ENCODE measurements at places on chromosomes 16 and 17. TPM values are rescaled to one million over a fixed set of nuclear protein-coding genes. Genes with fewer than 3 reads are reported as not detected.

GRCh38 chr16:23302045-23302956, at the start of gene SCNN1B:
TSS of gene SCNN1B (plus strand) at chr16:23302302. CDS start at chr16:23348600, 46,298 bp downstream.
- DNase-seq: no peak
- H3K4me3 ChIP-seq: peak within 1 kb of the TSS; percentile 27
- peaks cover 33% of the 10 kb centered on the region for H3K27me3 ChIP-seq
- H3K36me3 ChIP-seq: no peaks in the 10 kb centered on the region
- no peaks in the 10 kb centered on the region for H3K4me1 ChIP-seq
- H3K27ac ChIP-seq: no peak within 1 kb of the TSS

DNA sequence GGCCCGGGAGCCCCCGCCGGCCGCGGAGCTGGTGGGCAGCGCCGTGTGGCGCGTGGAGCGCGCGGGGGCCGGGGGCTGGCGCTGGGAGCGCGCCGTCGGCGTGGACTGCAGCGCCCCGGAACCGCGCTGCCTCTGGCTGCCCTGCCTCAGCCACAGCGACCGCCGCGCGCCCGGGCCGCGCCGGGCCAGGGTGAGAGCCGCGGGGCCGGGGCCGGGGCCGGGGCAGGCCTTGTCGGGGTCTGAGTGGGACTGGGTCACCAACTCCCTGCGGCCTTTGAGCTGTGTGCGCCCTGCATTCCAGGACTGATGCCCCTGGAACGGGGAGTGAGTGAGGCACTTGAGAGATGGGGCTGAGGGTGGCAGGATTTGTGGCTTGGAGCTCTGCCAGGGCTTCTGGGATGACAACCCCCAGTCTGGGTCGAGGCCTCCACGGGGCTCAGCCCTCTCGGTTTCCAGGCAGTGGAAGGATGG, 25.7 kb downstream of the ARHGAP23 start:
- no peak for DNase-seq
- H3K36me3 ChIP-seq: peaks cover 7% of the 10 kb centered on the region
- H3K27ac ChIP-seq: peak overlapping the region; percentile 55
- no peaks in the 10 kb centered on the region for H3K27me3 ChIP-seq

GRCh38 chr17:39782980-39783379, 45.2 kb downstream of the GRB7 start:
- no peaks in the 10 kb centered on the region for H3K36me3 ChIP-seq
- peak overlapping the region; percentile 91 for H3K27ac ChIP-seq
- no peaks in the 10 kb centered on the region for H3K27me3 ChIP-seq
- H3K4me3 ChIP-seq: peak overlapping the region; percentile 21
- peaks cover 35% of the 10 kb centered on the region for H3K4me1 ChIP-seq

DNA sequence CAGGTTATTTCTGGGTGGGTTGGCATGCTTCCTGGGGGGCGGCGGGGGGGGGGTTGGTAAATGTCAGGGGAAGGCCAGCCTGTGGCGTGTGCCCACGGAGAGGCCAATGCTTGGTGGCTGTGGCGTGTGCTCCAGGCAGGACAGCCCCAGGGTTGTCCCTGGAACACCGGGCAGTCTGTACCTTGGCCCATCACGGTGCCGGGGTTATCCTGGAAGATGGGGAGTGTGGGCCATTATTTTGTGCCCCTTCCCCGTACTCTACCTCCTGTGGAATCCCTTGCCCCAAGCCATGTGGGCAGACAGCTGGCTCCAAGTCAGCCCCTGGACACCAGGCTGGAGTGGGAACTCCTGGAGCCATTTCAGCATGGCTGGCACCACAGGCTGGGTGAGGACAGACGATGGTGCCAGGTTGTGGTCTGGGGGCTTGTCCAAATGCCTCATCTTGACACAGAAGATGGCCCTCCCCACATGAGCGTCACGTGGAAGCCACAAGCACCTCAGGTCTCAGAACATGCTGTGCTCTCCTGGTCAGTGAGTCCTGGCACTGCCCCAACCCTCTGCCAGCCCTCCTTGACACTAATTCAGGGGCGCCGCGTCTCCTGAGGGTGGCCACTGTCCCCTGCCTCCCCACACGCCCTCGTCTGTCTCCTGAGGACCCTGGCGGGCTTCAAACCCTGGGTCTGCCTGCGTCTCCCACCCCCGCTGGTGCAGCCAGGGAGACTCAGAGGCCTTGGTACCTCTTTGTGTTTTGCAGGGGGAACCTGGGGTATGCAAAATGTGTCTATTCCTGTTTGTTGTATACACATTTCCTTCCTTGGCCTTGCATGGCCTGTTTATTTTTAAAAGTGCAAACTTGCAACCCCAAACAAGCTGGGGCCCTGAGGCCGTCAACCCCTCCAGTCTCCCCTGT, 4.3 kb downstream of the SLC16A3 start:
- H3K27me3 ChIP-seq: no peaks in the 10 kb centered on the region
- peaks cover 29% of the 10 kb centered on the region for H3K4me1 ChIP-seq
- no peak for DNase-seq
- H3K36me3 ChIP-seq: peaks cover 6% of the 10 kb centered on the region
- no peak overlapping the region for H3K27ac ChIP-seq

DNA sequence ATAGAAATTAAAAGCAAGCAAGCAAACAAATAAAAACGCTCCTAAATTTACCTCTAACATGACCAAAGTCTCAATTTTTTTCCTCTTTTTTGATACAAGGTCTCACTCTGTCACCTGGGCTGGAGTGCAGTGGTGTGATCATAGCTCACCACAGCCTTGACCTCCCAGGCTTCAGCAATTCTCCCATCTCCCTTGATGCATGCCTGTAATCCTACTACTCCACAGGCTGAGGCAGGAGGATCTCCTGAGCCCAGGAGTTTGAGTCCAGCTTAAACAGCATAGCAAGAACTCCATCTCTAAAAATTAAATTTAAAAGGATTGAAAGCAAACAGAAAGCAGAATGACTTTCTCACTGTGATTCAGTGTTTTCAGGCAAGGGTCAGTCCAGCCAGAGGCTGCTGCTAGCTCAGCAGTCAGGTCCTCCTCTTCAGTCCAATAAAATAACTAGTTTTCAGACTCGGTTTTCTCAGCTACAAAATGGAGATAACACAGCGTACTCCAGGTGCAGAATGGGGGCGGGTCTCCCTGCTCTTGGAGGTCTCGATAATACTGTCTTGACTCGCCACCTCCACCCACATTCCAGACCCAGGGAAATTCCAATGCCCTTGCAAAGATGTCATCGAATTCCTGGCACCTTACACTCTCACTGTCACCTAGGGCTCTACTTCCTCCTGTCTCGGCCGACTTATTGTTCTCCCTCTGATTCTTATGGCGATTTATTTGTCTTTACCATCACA, 20.7 kb upstream of the MRTFB start:
- DNase-seq: no peak
- H3K27ac ChIP-seq: no peak overlapping the region
- no peaks in the 10 kb centered on the region for H3K36me3 ChIP-seq

DNA sequence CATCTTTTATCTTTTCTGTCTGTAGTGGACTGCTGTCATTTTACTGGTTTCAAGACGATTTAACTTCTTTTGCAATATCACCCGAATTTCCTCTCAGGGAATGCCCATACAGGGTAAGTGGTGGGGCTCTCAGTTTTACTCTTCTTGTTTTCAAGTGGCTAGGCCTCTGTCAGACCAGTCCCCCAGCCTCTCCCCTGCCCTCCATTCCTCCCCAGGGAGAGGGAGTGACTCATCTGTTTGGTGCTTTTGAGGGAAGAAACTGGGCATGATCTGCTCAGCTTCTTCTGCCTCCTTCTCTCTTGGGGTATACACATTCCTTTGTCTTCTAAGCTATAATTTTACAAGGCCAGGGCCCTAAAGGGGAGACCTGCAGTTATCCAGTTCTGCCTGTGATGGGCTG, 332.0 kb downstream of the CBLN1 start:
- DNase-seq: peak; percentile 33
- H3K4me1 ChIP-seq: peaks cover 10% of the 10 kb centered on the region
- H3K27ac ChIP-seq: no peak overlapping the region
- no peak overlapping the region for H3K4me3 ChIP-seq
- H3K27me3 ChIP-seq: no peaks in the 10 kb centered on the region

DNA sequence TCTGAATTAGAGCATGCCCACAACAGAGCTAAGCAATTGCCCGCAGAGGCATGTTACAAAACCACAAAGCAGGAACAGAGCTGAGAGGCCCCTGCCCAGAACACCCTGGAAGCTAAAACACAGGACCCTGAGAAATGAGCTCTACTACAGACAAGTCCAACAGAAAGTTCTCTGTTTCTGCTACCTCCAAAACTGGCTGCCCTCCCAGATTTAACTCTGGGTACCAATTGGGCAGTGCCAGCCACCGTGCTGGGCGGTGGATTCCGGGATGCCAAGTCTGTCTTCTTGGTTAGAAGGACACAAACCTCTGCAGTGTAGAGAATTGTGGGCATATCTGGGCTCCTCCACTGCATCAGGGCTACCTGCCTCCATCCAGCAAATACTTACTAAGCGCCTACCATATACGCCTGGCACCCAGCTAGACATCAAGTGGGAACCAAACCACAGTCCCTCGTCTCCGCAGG, 1.0 kb downstream of the CMTM4 start:
- peaks cover 29% of the 10 kb centered on the region for H3K4me1 ChIP-seq
- DNase-seq: no peak
- H3K27ac ChIP-seq: peak overlapping the region; percentile 68
- H3K36me3 ChIP-seq: no peaks in the 10 kb centered on the region
- H3K4me3 ChIP-seq: peak overlapping the region; percentile 50

MRPS23 gene
- polyA plus RNA-seq: 52.8 TPM

YPEL2 gene
- 2.4 TPM for polyA plus RNA-seq

KRT40 gene
- 0.03 TPM for polyA plus RNA-seq

OSGIN1 gene
- 2.1 TPM for polyA plus RNA-seq

ABCA6 gene
- 0.14 TPM for polyA plus RNA-seq

Measured in keratinocyte (primary cell).